NCI-H446 treated with DMSO at 0.1 percent for 48 hours (cell line): ENCODE measurements at places on chromosomes 3 and 15.

GRCh38 chr3:39098473-39099000, 8.9 kb downstream of the GORASP1 start:
- DNase-seq, result no peak

DNA sequence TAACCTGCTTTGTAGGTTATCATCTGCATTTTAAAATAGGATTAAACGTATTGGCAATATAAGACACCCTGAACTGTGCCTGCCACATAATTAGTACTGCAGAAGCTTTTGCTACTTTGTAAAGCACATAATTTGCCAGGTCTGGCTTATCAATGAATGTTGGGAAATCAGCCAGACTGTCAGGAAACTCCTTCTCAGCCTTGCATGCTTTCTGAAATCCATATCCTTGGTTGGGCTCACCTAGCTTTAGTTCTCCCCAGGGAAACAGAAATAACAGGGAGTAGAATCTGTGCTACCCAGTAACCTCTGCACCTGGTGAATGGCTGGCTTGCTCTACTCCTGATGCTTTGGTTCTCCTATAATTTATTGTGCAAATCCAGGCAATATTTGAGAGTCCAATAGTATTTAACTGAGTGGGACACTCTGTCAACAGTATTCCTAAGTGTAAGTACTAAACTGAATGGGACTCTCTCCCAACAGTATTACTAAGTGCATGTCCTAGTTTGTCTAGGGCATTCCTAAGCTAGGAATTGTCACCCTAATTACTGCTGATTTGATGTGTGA, 354.5 kb downstream of the WDR72 start:
- no peak for DNase-seq

- DNase-seq, result no peak
These were observed 213.9 kb downstream of the OCA2 start for GRCh38 chr15:27885201-27885600.

GRCh38 chr3:185709251-185709955, 115.4 kb downstream of the IGF2BP2 start:
- DNase-seq, result no peak

DNA sequence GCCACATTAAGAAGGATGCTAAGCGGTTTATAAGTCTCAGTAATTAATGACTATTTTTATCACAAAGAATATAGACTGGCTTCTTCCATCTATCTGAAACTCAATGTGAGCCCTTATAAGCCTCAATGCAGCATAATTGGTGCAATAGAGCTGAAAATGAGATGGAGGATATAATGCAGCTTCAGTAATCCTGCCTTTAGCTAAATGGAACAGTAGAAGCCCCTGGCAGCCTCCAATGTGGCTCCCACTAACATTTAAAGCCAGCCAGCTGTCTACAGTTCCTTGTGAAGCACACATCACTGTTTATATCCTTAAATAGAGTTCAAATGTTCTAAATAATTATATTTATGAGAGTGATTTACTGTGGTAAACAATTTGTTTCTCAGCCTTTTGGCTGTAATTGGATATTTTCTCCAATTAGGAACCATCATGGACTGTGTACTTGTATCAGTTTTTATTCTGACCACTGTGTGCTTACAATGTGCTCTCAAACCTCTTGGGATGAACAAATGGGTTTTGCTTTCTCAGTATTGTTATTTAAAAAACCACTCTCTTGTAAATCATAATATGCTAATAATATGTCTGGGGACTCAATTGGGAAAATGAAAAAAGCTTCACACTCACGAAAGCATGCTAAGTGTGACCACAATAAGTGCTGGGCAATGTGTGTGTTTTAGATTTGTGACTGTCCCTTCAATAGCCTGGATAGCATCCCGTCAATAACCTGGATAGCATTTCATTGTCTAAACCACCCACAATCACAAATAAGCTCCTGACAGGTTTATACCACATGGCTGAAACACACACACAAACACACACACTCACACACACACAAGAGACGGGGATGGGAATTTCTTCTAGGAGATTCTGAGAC, 366.6 kb downstream of the GBE1 start:
- DNase-seq, result no peak

DNA sequence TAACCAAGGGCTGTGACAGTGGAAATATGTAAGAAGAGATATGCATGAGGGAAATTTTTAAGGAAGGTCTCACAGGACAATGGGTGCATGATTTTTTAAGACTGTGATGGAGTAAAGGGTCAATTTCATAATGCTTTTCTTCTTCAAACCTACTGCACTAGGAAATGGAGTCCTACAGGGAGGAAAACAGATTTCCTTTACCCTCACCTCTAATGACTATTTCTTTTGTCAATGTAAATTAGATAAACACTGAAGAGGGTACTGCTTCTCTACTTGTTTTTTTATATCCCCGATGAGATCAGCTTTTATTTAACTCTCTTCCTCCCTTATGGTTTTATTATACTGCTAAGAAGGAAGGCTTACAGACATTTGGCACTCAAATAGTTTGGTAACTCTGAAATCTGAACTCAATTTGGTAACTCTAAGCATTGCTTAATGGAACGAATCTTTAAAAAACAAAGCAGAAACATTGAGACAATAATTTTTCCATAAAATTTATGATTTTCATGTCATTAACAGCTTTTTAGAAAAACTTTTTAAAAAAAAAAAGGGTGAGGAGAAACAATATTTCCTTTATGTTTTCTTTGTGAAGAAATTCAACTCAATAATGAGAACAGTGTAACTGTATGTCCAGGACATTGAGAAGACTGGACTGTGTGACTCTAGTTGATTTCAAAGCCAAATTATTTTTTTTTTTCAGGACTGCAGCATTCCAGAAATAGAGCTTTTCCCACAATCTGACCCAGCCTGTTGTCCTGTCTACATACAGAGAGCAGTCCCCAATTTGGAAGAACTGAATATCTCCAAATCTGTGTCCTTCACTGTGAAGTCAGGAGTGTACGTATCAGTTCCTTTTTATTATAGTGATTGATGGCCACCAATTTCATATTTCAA, 64.4 kb downstream of the CRYBG3 start:
- DNase-seq, result no peak

- DNase-seq, result no peak
These were observed 10.0 kb downstream of the WWTR1 start for GRCh38 chr3:149647812-149648211.

DNA sequence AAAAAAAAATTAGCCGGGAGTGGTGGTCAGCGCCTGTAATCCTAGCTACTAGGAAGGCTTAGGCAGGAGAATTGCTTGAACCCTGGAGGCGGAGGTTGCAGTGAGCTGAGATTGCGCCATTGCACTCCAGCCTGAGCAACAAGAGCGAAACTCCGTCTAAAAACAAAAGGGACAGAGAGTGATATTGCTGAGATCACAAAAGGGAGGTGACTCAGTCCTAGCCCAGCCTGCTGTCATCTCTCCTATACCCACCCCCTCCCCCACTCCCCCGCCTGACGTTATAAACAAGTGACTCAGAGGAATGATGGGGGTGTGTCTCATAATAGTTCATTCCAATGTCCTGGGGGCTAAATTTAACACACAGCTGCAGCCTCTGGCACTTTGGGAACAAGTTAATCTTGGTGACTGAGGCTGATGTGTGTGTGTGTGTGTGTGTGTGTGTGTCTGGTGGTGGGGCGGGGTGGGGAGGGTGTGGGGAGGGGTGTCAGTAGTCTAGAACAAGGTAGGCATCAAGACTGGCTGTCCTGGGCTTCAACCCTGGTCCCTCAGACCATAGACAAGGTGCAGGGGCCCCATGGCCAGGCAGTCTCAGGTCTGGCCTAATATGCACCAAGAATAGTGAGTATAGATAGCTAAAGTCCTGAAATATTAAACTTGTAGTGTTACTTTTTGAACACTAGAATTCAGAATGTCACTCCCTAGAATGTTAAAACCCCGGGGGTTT, 1.3 kb upstream of the KLHL40 start:
- DNase-seq, result no peak

GRCh38 chr3:128347282-128347681, 119.4 kb downstream of the DNAJB8 start:
- DNase-seq, result no peak

DNA sequence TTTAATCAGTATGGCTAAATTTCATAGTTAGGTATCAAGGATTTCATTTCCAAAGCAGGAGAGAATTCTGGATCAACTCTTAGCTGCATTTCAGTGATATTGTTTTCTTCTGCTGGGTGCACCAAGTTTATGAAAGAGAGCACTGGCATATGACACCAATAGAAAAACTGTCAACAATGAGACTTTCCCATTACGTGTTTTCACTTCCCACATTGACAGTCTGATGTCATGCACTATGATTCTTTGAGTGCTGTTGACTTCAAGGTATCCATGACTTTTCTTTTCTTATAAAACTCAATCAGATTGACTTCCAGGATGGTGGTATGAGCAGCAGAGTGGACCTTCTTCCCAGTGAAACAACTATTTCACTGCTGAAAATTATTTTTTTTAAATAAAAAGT, 476.1 kb downstream of the EDEM1 start:
- no peak for DNase-seq

GRCh38 chr3:53846134-53846850, at the start of the genes CHDH and IL17RB:
CHDH (minus strand) TSS chr3:53846419; CDS start chr3:53824008, 22,411 bp downstream.
IL17RB (plus strand) TSS chr3:53846568; CDS start chr3:53846589, 21 bp downstream.
- peak; percentile 9 for DNase-seq
